Stimulated activated naive CD8-positive, alpha-beta T cell treated with anti-CD3 and anti-CD28 coated beads, Interleukin-15, amount 100 ng/mL, for 72 hours (primary cell): ENCODE measurements at places on chromosomes 1 and 21.

DNA sequence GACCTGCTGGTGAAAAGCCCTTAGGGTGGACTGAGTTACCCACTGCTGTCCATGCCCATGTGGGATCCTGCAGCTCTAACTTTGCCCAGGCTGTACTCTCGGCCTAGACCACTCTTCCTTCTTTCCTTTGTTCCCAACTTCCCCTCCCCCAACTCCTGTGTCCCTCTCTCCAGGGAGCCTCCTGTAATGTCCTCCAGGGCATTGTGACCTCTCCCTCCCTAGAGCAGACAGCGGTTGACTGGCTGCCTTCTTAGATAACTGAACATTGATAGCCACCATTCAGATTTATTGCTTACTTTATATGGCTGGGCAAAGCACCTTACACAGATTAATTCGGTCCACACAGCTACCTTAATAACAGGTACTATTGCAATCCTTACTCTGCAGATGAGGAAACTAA is 5.0 kb downstream of the RUNX1 start:
- DNase-seq, result no peak

DNA sequence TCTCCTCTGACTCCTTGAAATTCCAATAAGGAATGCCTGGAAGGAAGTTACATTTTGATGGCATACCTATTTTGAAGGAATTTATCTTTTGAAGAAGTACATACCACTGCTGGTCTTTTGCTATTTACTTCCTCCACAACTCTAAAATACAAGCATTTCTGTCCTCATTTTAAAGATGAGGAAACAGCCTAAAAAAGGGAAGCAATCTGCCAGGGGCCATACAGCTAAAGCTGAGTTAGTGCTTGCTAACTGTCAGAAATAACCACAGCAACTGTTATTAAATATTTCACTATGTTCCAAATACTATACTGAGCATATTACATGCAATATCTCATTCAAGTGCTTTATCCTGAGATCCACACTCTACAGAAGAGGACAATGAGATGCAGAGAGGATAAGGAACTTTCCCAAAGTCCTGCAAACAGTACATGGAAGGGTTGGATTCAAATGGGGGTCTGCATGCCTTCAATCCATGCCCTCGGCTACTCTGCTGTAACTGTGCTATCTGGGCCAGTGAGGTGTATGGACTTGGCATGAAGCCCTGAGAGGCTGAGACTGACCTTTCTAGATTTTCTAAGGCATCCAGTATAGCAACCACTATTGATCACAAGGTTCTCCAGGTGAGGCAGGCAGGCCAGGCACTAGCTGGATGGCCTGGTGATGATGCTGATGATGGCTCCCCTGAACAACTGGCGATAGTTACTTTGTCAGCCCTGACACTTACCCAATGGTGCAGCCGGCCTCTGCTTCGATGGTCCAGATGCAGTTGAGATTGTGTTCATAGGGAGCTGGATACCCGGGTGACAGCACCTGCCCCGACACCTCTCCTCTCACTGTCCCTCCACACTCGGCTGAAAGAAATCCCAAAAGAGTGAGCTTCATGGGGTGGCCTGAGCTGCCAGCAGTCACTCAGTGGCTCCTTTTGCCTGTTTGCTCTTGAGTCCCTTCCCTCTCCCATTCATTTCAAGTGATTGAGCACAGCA is 171.4 kb upstream of the HMGB4 start:
- no peak for DNase-seq

DNA sequence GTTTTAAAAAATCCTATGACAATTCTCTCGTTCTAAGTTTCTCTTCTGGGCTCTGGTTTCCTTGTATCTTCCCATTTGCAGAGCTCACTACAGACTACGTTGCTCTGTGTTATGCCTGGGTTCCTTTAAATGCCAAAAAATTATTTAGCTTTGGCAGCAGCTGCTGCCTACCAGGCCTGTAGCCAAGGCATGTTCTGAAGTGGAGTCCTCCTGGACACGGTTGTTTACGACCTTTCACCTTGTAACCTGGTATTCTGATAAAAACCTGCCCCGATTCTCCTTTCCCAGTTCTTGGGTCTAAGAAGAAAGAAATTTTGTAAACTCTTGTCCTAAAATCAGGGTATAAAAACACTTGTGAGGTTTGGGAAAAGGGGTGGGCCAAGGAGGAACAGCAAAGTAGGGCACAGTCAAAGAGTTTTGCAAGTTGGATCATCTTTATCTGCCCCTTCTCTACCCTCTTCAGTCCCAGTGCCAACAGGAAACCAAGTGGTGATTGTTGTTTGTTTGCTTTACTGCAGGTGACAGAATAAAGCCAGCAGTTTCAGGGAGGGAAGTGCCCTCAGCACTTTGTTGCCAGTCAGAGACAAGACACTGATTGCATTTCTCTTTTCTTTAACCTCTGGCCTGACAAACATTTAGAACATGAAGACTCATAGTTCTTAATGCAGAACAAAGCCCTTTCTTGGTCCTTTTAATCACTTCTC is 3.1 kb upstream of the TXNIP start:
- no peak for DNase-seq

- DNase-seq, result no peak
Observed at GRCh38 chr1:178220094-178220493, 126.2 kb downstream of the RASAL2 start.

- DNase-seq, result no peak
Observed at GRCh38 chr1:175287849-175288248, 95.3 kb upstream of the KIAA0040 start.

GRCh38 chr1:176786274-176786673 is 323.3 kb downstream of the PAPPA2 start:
- DNase-seq, result no peak

DNA sequence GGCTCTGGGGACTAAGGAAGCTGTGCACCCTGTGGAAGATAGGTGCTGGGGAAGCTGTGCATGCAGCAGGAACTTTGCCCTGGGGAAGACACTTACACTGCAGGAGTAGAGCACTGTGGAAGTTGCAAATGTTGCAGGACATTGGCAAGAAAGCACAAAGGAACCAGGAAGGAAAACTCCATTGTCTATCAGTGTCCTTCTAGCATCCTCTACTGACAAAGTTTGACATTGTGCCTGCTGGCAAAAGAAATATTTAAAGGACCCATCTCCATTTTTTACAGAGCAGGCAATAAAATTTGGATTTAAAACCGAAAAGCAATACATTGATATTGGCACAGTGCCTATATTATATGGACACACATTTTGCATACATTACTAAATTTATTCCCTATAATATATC is 394.1 kb downstream of the PBX1 start:
- DNase-seq, result no peak

DNA sequence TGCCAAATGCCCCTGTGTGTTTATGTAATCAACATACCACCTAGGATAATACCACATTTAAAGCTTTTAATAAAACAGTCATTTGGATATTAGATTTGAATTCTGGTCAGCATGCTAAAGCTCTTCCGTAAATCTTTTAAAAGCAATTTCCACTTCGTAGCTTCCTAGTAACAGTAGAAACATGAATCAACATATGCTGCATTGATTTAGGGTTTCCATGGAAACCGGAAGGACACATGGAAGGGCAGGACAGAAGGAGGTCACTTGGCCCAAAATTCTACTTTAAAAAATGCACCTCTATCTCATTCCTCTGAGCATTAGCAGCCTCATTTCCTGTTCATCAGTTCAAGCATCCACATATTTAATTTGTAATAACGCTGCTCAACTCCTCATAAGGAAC is 8.1 kb downstream of the RGS8 start:
- no peak for DNase-seq

- no peak for DNase-seq
Observed at GRCh38 chr21:31766899-31767298, 35.0 kb upstream of the SCAF4 start.

GRCh38 chr1:45395051-45395450 is 54.8 kb upstream of the MUTYH start:
- no peak for DNase-seq

- no peak for DNase-seq
Observed at GRCh38 chr1:205572421-205572820, 59.4 kb downstream of the ELK4 start.

- DNase-seq, result no peak
Observed at GRCh38 chr1:39131940-39132339, 72.6 kb upstream of the MACF1 start.

DNA sequence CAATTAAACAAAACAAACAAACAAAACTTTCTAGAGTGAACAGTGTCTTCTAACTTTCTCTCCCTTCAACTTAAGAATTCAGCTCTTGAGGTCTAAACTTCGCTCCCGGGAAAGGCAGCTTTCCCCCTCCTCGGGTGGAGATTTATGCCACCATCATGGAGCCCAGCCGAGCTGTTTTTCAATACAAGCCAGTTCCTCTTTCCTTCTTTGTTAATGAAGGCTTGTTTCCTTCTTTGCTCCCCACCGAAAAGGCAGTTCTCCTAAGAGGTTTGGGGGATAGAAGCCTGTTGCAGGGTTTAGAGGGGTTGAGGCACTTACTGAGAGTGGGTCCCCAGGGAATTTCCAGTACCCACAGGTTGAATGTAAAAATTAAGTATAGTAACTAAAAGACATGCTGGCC is 26.5 kb downstream of the OLIG1 start:
- DNase-seq, result no peak

GRCh38 chr1:20814534-20814871 is 27.4 kb upstream of the HP1BP3 start:
- DNase-seq, result no peak

DNA sequence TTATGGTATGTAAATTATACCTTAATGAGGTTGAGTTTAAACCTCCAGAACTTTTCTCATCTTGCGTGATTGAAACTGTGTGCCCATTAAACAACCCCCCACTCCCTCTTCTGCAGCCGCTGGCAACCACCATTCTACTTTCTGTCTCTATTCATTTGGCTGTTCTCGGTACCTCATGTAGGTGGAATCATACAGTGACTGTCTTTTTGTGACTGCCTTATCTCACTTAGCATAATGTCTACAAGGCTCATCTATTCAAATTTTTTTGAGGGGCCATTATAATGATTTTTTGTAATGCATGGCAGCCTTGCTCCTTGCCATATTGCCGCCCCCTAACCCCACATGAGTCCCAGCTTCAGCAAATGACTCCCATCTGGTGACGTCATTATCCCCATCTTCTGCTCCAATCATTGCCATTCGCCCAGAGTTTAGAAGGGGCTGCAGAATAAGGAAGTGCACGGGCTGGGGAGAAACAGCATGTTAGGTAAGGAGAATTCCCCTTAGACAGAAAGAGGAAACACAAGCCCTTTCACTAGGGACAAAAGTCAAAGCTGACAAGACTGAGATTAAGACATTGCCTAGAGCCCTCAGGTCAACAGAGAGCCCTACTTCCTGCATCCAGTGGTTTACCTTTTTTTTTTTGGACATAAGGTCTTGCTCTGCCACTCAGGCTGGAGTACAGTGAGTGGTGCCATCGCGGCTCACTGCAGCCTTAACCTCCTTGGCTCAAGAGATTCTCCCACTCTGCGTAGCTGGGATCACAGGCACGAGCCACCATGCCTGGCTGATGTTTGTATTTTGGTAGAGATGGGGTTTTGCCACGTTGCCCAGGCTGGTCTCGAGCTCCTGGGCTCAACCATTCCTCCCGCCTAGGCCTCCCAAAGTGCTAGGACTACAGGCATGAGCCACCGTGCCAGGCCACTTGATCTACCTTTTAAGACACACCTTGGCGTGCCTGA is 78.4 kb upstream of the ERRFI1 start:
- DNase-seq, result no peak

DNA sequence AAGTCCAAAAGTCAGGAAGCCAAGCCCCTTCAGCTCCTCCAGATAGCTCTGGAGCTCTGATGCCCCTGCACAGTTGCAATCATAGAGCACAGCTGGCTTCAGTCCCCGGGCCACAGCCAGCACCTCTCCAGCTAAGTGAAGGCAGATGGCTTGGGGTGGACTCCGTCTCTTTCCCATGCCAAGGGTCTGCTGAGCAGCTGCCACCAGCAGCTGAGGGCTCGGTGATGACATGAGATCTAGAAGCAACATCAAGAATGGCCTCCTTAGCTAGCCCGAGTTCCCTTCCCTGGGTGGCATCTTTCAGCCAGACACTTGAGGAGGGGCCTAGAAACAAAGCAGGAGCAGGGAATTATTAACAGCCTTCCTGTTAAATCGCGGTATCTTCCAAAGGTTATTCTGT is 973 bp downstream of the C1orf74 start:
- no peak for DNase-seq

DNA sequence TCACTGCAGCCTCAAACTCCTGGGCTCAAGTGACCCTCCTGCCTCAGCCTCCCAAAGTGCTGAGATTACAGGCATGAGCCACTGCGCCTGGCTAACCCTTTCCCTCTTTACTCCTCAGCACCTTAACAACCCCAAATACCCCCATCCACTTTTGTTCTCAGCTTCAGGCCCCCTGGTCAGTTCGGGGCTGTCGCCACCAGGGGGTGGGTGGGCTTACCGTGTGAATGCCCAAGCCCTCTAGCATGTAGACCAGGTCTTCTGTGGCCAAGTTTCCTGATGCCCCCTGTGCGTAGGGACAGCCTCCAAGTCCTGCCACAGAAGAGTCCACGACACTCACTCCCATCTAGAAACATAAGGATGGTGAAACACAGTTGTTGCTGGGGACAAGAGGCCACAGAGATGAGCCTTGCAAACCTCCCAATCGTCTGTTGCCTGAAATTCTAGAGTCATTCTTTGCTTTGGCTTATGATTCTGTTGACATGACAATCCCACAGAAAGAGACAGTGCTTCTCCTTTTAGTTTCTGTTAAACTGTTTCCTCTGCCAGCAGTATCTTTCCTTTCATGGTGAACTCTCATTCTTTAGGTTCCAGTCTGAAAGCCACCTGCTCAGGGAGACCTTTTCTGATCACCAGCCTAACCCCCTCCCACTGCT is 3.8 kb upstream of the GALE start:
- DNase-seq, result no peak

- DNase-seq, result no peak
Observed at GRCh38 chr1:204301171-204301957, 58.4 kb downstream of the PLEKHA6 start.

DNA sequence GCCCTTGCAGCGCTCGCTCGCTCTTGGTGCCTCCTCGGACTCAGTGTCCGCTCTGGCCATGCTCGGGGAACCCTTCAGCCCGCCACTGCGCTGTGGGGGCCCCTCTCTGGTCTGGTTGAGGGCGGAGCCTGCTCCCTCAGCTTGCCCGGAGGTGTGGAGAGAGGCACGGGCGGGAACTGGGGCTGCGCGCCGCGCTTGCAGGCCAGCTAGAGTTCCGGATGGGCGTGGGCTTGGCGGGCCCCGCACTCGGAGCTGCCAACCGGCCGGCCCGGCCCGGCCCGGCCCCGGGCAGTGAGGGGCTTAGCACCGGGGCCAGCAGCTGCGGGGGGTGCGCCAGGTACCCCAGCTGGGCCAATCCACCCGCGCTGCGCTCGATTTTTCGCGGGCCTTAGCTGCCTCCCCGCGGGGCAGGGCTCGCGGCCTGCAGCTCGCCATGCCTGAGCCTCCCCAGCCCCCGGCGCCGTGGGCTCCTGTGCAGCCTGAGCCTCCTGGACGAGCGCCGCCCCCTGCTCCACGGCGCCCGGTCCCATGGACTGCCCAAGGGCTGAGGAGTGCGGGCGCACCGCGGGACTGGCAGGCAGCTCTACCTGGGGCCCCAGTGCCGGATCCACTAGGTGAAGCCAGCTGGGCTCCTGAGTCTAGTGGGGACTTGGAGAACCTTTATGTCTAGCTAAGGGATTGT is 217.0 kb upstream of the PKN2 start:
- no peak for DNase-seq

GRCh38 chr1:221069986-221070385 is 190.7 kb downstream of the HLX start:
- no peak for DNase-seq
